ENCODE measurements at places on chromosomes 7 and 10.

GRCh38 chr10:71204746-71205145, 7.6 kb upstream of the UNC5B start:
- DNase-seq: no peak

DNA sequence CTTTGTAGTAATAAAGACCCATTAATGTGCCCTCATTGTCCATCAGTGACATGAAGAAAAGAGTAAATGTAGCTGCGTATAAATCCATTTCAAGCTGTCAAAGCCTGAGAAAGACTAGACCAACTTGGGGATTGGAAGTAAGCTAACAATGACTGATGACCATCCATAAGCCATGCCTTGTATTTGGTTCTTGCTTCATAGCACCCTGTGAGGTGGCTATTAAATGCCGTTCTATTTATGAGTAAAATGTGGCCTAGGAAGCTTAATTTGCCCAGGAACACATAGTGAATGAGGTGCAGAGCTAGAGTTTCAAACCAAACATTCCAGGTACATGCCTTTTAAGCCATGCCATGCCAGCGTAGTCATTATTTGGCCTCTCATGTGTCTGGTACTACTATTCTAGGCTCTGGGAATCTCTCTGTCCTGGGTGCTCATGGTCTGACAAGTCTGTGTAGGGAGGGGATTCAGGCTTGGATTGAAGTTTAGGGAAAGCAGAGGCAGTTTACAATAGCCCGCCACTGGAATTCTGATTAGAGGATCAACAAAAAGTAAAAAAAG, 92.1 kb downstream of the ZNF277 start:
- DNase-seq: no peak

DNA sequence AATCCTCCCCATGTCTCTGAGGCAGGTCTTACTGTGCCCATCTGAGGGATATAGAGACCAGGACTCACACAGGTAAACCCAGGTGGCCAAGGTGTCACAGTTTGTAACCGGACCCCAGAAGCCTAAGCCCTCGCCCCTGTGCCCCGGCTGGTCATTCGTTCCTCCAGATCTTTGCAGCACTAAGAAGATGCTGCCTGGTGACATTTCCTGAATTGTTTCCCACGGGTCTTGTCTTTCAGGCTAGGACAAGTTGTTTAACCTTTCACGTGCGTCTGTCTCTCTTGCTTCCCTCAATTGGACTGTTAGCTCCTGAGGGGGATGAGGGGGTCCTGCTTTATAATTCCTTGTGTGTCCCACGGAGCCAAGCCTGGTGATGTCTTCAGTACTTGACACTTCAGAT, 158.0 kb downstream of the KCNMA1 start:
- no peak for DNase-seq

GRCh38 chr10:69715156-69715898, 85.3 kb downstream of the FAM241B start:
- no peak for DNase-seq

DNA sequence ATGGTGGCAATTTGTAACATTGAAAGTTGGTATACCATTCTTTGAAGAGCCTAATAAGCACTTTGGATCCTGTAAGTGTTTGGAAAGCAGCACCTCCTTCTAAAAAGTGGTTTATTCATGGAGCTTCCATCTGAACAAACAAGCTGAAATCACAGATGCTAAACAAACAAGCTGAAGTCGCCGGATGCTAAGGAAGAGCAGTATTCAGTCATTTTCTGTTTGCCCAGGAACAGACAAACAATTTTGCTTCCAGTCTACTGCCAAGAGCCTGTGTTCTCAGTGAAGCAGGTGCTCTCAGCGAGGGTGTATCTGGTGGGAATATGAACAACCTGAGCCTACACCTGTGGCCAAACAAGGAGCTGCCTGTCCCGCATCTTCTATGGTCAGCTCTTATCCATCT, 6.3 kb downstream of the COL28A1 start:
- no peak for DNase-seq

DNA sequence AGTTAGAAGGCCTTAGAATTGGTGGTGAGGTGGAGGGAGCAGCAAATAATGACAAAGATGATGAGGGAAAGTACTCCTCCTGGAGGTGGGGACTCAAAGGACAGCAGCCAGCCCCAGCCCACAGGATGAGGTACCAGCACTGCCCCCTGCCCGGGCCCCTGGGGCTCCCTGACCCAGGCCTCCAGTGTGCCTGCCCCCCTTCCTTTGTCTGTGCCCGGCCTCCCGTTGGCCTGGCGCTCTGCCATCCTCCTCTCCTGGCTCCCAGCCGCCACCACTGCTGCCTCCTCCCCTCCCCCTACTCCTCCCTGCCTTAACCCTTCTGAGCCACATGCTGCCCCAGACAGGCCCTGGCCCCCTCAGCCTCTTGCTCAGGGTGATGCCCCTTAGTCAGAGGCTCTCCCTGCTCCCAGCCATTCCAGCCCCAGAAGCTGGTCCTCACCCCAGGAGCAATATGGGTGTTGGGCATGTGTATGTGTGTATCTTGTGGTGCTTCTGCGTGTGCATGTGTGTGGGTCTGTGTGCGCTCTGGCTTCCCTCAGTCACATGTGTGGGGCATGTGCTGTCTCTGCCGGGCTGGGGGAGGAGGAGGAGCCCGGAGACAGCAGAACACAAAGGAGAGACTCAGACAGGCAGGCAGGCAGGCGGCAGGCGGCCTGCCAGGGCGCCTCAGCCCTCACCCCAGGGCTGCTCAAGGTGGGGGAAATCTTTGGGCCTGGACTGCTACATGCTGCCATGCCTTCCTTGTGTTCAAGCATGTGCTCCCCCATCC, 2.6 kb downstream of the LDB1 start:
- DNase-seq: peak; percentile 90

DNA sequence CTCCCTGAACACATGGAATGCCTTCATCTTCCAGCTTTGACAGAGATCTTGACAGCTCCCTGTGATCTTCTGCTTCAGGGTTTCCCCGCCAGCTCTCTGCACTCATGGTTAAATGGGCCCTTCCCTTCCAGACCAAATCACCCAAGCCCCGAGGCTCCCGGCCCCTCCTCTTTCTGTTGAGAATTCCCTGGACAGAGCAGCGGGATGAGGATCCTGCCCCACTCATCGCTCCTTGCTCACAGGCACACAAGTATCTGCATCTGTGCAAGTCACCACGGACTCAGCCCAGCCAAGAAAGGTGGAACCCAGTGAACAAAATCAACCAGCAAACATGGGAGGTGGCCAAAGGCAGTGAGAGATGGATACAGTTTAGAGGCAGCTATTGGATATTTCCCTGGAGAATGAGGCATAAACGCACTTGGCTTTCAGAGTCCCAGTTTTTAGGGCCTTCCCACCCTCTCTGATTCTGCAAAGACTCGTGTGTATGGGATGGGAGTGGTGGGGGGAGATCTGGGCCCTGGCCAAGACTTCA, 37.7 kb upstream of the CXCL12 start:
- peak; percentile 83 for DNase-seq

DNA sequence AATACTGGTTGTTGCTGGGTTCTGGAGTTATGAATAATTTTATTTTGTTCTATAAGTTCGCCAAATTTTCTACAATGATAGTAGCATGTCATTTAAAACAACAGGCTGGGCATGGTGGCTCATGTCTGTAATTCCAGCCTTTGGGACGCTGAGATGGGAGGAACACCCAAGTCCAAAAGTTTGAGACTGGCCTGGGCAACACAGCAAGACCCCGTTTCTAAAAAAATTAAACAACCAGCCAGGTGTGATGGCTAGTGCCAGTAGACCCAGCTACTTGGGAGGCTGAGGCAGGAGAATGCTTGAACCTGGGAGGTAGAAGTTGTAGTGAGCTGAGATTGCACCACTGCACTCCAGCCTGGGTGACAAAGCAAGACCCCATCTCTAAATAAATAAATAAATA, 347.7 kb downstream of the PARD3 start:
- DNase-seq: no peak

DNA sequence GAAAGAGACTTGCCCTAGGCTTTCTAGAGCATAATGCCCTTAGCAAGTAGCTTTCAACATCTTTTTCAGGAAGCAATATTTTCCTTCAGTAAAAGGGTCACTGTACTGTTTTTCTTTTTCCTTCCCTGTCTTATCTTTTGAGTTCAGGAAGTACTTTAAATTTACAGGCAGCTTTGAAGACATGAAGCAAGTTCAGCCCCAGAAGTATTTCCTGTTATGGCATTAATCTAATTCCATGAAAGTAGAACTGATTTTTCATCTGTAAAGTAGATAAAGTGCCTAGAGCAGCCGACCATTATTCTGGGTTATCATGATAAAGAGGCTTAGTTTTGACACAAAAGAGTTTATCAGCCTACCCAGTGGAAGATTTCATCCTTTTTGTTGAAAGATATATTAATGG, 288.2 kb downstream of the ADK start:
- no peak for DNase-seq

DNA sequence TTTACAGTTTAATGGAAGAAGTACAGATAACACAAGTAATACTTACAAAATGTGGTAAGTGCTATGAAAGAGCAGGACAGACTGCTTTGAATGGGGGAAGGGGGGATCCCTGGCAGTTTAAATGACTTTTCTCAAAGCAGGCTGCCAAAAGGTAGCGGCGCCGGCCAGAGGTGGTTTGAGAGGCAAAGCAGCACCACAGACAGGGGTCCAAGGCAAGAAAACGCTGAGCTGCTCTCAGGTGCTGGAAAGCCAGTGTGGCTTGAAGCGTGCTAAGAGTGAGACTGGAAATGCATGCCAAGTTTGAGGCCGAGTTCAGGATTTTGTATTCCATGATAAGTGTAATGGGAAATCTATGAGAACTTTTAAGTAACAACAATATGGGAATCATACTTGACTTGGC, 437.7 kb downstream of the AUTS2 start:
- DNase-seq: no peak

DNA sequence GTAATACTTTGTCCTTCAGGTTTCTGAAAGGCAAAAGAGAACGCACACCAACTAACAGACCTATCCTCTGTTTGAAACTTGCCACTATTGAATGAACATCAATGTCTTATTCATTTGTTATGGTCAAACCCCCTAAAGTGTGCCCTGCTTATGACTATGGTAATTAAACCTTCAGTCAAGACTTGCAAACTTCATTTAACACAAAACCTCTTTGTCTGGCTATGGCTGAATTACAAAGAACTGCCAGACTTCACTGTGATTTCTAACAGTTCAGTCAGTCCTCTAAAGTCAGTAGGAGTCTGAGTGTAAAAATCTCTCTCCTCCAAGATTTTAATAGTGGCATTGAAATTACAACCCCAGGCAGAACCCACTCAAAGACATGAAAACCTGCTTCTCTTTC, 702.5 kb upstream of the LRRN3 start:
- no peak for DNase-seq

GRCh38 chr7:158443014-158443687, 144.5 kb downstream of the PTPRN2 start:
- no peak for DNase-seq

DNA sequence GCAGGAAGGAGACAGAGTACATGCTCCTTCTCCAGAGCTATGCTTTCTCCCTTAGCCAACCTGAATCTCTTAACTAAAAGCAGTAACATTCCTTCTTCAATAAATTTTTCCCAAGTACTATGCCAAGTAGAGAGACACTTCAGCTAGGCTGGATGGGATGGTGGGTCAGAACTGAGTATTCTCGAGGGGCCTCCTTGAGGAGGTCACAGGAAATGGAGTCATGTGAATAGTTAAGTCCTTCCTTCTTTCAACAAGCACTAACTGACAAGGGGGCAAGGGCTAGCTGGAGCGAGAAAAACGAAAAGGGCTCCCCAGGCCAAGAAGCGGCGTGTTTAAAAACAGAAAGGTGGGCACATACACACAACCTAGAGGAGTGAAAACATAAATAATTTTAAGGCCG, 5.5 kb downstream of the RSU1 start:
- no peak for DNase-seq

GRCh38 chr7:105006367-105007136, 7.5 kb upstream of the KMT2E start:
- DNase-seq: no peak

GRCh38 chr10:114167985-114168384, 6.0 kb downstream of the CCDC186 start:
- no peak for DNase-seq

- no peak for DNase-seq
Observed at GRCh38 chr7:36570528-36571189, 153.6 kb downstream of the AOAH start.

DNA sequence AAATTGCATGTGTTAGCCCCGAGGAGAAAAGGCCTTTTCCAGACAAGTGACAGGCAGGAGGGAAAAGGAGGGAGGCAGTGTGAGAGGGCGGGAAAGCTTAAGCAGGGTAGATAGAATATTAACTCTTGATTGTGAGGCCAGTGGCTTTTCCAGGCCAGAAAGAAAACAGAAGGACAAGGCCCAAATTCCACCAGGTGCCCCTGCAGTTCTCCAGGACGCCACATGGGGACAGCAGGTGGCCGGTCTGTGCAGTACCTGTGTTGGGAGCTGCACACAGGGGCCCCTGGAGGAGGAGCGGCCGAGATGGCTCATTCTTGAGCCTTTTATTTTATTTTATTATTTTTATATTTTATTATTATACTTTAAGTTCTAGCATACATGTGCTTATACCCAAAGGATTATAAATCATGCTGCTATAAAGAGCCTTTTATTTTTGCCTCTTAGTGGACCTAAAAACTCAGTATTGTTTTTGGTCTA, 141.3 kb upstream of the KLF14 start:
- DNase-seq: no peak

DNA sequence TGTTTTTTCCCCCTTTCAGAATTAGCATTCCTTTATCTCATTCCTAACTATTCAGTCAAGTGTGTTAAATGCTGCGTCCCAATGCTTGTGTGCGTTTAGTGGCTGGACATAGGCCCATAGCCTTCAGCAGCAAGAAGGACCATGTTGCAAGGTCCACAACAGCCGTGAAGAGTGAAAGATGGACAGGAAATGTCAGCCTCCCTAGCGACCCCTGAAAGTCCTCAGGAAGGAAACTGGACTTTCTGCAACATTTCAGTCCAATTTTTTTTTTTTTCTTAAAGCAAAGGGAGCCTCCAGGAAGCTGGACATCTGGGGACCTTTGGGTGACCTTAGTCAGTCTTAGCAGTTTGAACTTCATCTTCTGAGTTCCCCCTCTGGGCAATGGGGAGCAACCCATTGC, 550.7 kb upstream of the MGMT start:
- DNase-seq: no peak

GRCh38 chr7:16695621-16696237, 49.7 kb downstream of the BZW2 start:
- peak; percentile 35 for DNase-seq

GRCh38 chr7:112581529-112581928, 100.7 kb downstream of the LSMEM1 start:
- no peak for DNase-seq

DNA sequence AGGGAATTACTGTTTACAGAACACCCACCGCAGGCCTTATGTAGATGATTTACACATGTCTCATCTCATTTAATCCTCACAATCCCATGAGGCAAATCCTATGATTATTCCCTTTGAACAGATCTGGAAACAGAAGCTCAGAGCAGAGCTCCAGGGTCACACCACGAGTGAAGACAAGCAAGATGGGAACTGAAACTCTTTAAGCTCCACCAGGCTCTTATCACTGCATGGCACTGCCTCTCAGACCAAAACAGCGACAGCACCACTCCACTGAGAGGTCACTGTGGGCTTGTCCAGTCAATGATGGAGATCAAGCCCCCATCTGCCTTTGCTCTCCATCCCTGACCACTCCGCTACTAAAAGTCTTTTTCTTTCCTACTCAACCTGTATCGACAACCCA, 5.9 kb downstream of the GRID1 start:
- DNase-seq: no peak

Measured in left hindlimb (tissue), 1 donor.